ENCODE measurements at places on chromosomes 11 and 22. TPM values are rescaled to one million over a fixed set of nuclear protein-coding genes. Genes with fewer than 3 reads are reported as not detected.

The FIBIN gene
- not detected for total RNA-seq

The GLB1L2 gene
- 0.27 TPM for total RNA-seq

DNA sequence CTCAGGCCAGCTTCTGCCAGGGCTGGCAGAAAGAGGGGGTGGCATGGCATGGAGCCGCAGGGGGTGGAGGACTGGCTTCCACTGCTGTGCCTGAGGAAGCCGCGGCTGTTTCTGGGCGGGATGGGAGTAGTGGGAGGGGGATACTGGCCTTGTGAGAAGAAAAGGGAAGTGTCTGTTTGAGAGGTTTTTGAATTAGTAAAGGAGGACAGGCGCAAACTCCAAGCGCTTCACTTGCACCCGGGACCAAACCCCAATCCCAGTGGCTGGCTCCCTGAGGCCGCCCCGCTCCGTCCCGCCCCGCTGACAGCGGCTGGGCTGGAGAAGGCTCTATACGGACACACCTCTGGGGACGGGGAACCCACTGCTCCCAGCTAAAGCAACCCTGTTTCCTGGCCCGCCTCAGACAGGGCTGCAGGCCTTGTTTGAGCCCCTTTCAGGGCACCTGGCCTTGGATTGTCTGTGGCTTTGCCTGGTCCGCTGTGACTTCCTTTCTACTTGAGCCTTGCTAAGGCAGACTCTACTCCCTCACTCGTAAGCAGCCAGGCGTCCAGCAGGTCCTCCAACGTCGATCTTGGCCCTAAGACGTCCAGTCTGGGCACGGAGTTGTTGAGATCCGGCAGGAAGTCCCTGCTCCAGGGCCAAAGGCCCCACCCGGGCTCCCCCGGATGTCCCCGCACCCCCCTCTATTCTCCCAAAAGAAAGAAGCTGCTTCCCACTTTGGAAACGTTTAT, 2.2 kb downstream of the APOA1 start:
- no peak for DNase-seq
- peaks cover 87% of the 10 kb centered on the region for H3K4me1 ChIP-seq
- H3K27ac ChIP-seq: peak overlapping the region; percentile 99
- peak overlapping the region; percentile 95 for H3K4me3 ChIP-seq
- no peaks in the 10 kb centered on the region for H3K27me3 ChIP-seq

DNA sequence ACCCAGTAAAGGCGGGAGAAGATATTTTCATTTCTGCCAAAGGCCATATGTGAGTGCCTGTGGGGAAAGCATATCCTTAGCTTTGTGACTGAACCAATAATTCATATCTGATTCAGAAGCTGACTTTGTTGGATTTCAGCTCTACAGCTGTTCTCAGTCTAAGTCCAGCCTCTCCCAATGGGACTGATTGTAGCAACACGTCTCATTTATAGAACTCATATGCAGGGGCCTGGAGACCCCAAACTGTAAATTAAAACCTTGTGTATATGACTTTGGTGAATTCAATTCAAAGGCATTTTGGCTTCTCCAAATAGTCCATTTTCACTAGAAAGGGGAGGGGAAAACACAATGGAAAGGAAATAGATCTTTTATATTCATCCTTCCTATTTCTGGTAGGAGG, 250.4 kb upstream of the SORL1-AS1 start:
- no peaks in the 10 kb centered on the region for H3K27me3 ChIP-seq
- no peak overlapping the region for H3K4me3 ChIP-seq

DNA sequence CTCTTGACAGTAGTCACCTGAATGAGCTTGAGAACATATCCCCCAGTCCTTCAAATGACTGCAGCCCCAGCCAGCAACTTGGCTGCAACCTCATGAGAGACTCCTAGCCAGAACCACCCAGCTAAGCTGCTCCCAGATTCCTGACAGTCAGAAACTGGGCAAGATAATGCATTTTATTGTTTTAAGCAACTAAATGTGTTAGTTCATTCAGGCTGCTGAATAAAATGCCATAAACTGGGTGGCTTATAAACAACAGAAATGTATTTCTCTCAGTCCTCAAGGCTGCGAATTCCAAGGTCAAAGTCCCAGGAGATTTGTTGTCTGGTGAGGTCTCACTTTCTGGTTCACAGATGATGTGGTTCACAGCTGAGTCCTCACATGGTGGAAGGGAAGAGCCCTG, 5.8 kb upstream of the PAMR1 start:
- DNase-seq: no peak
- H3K27me3 ChIP-seq: peaks cover 6% of the 10 kb centered on the region
- H3K36me3 ChIP-seq: no peaks in the 10 kb centered on the region

DNA sequence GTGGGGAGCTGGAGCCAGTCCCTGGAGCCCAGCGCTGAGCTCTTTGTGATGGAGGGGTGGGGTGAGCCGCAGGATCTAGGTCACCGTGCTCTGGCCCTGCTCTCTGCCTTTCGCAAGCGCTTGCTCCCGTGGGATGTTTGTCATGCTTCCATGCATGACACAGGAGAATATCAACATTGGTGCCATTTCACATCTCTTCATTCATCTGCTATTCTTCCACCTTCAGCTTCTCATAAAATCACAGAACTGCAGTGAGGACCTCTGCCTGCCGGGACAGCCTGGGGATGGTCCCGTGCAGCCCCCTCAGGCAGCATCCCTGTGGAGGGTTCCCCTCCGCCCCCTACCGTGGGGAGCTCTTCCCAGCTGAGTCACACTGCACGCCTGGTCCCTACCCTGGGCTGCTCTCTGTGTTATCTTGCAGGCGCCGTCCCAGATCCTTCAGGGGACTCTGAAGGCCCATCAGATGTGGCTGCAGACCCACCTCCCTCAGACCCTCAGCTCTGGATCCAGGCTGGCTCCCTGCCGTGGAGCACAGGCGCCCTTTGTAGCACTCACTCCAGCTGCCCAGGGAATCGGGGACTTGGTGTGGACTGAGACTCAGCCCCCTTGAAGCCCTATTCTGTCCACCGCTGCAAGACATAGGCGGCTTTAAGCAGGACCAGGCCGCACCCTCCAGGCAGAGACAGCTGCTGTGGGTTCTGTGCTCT, 5.1 kb upstream of the SEPTIN5 start:
- no peaks in the 10 kb centered on the region for H3K36me3 ChIP-seq
- no peak overlapping the region for H3K4me3 ChIP-seq
- peaks cover 83% of the 10 kb centered on the region for H3K27me3 ChIP-seq
- no peak for DNase-seq

GRCh38 chr11:16297332-16297731, 59.0 kb downstream of the SOX6 start:
- 0 out of 2 replicates have a peak, but pooled peaks cover 7% of the 10 kb centered on the region for H3K4me1 ChIP-seq
- H3K27me3 ChIP-seq: no peaks in the 10 kb centered on the region
- no peak for DNase-seq
- no peak overlapping the region for H3K4me3 ChIP-seq
- no peaks in the 10 kb centered on the region for H3K36me3 ChIP-seq
